ENCODE measurements at places on chromosomes 2 and 18. TPM values are rescaled to one million over a fixed set of nuclear protein-coding genes. Genes with fewer than 3 reads are reported as not detected.
A peak's percentile ranks its signal among the peaks of the same experiment; 100 is the strongest.

OTOF gene
- not detected for polyA plus RNA-seq

DNA sequence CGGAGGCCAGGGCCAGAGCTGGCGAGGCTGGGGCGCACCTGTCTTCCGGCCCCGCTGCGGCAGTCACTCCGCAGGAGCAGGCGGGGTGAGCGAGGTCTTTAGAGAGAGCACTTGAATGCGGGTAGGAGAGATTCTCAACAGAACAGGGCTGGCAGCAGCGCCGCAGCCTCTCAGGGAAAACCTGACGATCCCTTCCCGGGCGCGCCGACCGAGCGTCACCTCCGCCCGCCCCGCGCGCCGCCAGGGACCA is 526 bp downstream of the PRKRA start:
- DNase-seq, result peak; percentile 77

TMEM169 gene
- polyA plus RNA-seq, result 0.15 TPM

GRCh38 chr2:196783431-196784094 is 15.9 kb downstream of the GTF3C3 start:
- peak; percentile 75 for DNase-seq

DNA sequence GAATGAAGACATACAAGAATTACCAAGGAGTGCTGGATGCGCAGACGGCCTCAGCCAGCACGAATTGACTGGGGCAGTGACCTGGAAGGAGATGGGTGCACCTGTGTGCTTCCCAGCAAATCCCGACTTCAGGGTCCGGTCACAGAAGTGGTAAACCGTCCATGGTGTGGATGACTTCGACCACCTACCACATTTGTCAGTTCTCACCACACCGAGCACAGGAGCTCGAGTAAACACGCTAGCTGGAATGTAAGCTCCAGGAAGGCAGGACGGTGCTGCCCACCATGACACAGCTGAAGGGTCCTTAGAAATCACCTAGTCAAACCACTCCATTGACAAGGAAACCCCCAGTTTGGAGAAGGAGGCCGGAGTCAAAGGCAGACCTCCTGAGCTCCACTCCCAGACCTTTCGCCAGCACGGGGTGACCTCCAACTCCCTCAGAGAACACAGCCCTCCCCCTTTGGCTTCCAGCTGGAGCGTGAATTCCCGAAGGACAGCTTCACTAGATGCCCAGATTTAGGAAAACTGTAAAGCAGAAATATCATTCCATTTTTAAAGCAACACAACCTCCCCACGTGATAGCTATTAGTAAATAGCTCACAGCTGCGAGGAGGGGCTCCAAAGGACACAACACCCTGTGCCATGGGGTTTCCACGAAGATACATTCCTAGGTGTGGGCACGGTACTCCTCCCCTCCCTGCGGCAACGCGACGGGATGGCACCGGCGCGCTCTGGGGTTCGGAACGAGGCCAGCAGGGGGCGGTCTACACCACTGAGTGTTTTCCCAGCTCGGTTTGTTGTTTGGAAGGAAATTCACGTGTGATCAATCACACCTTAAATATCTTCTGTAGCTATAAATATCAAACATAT is 34.1 kb upstream of the GNAL start:
- DNase-seq, result peak; percentile 54

GRCh38 chr2:215238485-215239098 is 73.3 kb upstream of the ATIC start:
- peak; percentile 33 for DNase-seq

GRCh38 chr18:2256577-2256976 is 314.7 kb downstream of the METTL4 start:
- no peak for DNase-seq
